ENCODE measurements at places on chromosomes 16 and 17.
A peak's percentile ranks its signal among the peaks of the same experiment; 100 is the strongest.

GRCh38 chr17:20083156-20083859 is 74.1 kb downstream of the SPECC1 start:
- no peak for DNase-seq

- DNase-seq: no peak
Observed at GRCh38 chr17:42895185-42895555, 5.4 kb upstream of the G6PC1 start.

GRCh38 chr17:56350592-56350991 is 197.3 kb downstream of the ANKFN1 start:
- DNase-seq: no peak

GRCh38 chr16:17241264-17241835 is 229.4 kb downstream of the XYLT1 start:
- DNase-seq: no peak

- DNase-seq: no peak
Observed at GRCh38 chr16:53456625-53457024, 22.4 kb downstream of the RBL2 start.

GRCh38 chr17:18374216-18374615 is 3.4 kb upstream of the EVPLL start:
- no peak for DNase-seq

GRCh38 chr16:49890876-49891275 is 35.0 kb upstream of the ZNF423 start:
- DNase-seq: no peak

- DNase-seq: no peak
Observed at GRCh38 chr17:44375196-44376017, 11.8 kb upstream of the FAM171A2 start.

- no peak for DNase-seq
Observed at GRCh38 chr16:7688811-7689210, 356.2 kb downstream of the RBFOX1 start.

DNA sequence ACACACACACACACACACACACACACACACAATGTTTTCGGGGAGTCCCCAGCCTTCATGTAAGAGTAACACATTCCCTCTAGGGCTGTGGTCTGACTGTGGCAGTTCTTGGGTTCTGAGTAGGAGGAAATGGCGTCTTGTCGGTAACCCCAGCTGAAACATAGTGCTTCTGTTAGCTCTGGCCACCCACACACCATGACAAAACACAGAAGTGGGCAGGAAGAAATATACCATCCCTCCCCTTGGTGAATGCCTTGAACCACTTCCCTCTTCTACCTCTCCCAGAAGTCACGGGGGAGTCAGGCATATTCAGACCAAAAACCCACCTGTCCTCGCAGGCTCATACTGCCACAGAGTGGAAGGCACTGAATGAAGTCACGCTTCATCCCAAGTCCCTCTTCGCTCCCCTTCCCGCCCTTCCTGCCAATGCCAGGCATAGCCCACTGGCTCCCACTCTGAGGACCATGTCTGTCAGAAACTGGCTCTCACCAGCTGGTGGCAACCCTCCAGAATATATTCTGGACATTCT is 11.5 kb downstream of the SLC35B1 start:
- no peak for DNase-seq

DNA sequence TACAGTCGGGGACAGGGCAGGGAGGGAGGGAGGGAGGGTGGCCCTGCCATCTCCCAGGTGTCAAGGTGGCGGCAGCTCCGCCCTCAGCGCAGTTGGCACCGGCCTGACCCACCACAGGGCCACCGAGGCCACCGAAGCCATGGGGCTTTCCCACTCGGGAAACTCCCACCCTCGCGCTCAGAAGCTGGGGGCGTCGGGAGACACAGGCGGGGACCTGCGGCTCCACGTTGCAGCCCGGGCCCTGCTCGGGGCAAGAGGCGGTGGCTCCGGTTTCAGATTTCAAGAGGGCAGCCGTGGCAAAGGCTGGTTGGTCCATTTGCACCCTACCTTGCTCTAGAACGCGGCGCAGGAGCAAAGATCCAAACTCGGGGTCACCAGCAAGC is 544 bp downstream of the CYB561 start:
- no peak for DNase-seq

DNA sequence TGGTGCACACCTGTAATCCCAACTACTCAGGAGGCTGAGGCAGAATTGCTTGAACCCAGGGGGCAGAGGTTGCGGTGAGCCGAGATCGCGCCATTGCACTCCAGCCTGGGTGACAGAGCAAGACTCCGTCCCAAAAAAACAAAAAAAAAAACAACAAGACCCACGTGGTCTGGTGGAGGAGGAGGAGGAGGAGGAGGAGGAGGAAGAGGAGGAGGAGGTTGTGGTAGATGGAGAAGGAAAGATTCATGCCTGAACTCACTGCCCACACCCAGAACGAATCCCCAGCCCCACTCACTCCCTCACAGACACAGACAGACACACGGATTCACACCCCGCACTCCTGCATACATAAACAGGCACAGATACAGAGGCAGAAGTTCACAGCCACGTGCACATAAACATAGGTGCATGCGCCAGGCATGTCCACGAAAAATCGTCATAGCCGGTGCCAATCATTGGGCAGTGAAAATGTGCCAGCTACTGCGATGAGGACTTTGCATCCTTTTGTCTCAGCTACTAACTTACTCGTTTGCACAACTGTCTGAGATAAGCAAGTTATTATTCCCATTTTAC is 138.5 kb downstream of the WSCD1 start:
- DNase-seq: no peak

- peak; percentile 93 for DNase-seq
Observed at GRCh38 chr17:73325527-73325842, 13.7 kb upstream of the CDC42EP4 start.

DNA sequence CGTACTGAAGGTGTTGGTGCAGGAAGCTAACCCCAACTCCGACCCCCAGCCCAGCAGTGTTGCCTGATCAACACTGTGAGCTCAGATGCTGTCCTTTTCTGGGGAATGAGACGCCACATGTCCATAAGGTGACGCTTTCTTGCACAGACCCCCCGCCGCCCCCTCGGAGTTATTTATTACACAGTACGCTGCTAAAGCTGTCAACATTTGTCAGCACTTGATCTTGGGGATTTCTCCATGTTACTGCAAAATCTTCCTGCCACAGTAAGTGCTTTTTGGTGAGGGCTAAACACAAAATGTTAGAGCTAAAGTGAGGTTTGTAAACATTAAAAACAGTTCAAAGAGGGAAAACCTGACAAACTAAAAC is 15.9 kb downstream of the CMTM3 start:
- no peak for DNase-seq

Data from vagina (tissue), 2 donors.